ENCODE measurements at places on chromosomes 3 and 15.
A peak's percentile ranks its signal among the peaks of the same experiment; 100 is the strongest.

- no peak for DNase-seq
These were observed 238.5 kb upstream of the ROPN1 start for GRCh38 chr3:124230432-124230831.

DNA sequence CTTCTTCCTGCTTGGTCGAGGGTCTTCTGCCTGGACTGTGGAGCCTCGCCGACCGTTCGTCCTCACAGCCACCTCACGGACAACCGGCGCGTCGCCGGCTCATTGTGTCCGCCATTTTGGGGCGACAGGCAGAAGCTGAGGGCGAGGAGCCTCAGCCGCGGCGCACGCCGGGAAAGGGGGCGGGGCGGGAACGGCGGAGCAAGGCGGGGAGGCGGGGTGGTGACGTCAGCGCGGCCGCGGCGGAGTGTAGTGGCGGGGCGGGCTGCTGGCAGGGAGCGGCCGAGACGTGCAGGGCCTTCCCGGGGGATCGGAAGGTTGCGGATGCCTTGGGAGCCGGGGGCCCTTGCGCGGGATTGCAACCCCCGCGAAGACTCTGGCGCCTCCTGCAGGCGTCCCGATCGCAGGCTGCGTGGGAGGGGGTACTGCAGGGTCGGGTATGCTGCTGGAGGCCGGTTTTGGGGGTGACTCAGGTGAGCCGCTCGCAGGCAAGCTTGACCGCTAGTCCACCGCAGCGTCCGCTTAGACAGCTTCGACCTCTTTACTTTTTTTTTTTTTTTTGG lies at the start of gene WDR82:
Gene WDR82, minus strand, starts transcription at position 140 of the 560 bp plus-strand sequence. CDS start 288 bp downstream, outside the sequence.
- DNase-seq, result peak; percentile 97

DNA sequence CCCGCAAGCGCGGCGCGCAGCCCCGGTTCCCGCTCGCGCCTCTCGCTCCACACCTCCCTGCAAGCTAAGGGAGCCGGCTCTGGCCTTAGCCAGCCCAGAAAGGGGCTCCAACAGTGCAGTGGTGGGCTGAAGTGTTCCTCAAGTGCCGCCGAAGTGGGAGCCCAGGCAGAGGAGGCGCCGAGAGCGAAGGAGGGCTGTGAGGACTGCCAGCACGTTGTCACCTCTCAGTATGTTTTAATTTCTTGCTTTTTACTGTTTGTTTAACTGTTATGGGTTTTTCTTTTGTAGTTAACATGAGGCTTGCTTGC lies 1525.7 kb downstream of the SI start:
- no peak for DNase-seq

- DNase-seq, result no peak
These were observed 48.4 kb downstream of the ROPN1B start for GRCh38 chr3:126017362-126017761.

GRCh38 chr15:48131324-48131723 lies 10.5 kb downstream of the SLC24A5 start:
- DNase-seq, result no peak

DNA sequence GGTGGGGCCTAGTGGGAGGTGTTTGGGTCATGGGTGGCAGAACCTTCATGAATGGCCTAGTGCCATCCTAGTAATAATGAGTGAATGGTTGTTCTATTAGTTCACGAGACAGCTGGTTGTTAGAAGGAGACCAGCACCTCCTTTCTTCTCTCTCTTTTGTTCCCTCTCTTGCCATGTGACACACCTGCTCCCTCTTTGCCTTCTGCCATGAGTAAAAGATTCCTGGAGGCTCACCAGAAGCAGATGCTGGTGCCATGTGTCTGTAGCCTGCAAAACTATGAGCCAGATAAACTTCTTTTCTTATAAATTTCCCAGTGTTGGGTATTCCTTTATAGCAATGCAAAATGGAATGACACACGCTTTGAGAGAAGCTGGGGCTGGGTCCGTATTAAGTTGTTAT lies 89.0 kb upstream of the SLC4A7 start:
- no peak for DNase-seq

DNA sequence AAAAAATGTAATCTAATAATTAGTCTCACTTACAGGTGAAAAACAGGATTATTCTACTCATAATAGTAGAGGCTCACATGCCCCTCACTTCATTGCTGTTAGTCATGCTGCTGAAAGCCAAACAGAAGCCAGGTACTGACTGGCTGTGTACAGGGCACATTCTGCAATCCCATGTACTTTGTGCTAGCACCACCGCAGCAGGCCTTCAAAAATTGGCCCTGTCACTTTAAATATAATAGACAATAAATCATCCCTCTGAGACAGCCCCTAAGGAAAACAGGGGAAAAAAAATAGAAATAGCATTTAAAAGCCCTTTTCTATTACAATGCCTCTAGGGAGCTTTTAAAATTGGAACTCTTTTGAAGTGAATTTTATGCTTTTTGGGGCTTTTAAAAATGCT lies 723.8 kb downstream of the TUSC7 start:
- no peak for DNase-seq

DNA sequence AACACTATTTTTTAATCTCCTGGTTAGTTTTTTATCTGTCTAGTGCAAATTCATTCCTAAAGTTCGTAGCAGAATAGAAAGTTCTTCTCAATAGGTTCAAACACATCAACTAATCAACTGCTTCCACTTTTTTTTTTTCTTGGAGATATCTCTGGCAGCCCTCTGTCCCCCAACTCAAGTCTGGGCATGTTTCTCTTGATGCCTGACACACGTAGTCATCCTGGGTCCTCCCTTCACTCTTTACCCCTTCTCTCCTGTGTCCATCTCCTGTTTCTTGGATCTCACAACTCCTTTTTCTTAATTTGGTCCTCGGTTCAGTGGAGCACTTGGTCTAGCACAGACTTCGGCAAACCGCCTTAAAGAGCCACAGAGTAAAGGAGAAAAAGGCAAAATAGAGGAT lies 14.4 kb downstream of the TNFAIP8L3 start:
- no peak for DNase-seq

- DNase-seq, result no peak
These were observed 35.5 kb downstream of the CLSTN2 start for GRCh38 chr3:139970526-139970925.

GRCh38 chr15:68410466-68411342 lies 21.3 kb downstream of the ITGA11 start:
- DNase-seq, result peak; percentile 50

DNA sequence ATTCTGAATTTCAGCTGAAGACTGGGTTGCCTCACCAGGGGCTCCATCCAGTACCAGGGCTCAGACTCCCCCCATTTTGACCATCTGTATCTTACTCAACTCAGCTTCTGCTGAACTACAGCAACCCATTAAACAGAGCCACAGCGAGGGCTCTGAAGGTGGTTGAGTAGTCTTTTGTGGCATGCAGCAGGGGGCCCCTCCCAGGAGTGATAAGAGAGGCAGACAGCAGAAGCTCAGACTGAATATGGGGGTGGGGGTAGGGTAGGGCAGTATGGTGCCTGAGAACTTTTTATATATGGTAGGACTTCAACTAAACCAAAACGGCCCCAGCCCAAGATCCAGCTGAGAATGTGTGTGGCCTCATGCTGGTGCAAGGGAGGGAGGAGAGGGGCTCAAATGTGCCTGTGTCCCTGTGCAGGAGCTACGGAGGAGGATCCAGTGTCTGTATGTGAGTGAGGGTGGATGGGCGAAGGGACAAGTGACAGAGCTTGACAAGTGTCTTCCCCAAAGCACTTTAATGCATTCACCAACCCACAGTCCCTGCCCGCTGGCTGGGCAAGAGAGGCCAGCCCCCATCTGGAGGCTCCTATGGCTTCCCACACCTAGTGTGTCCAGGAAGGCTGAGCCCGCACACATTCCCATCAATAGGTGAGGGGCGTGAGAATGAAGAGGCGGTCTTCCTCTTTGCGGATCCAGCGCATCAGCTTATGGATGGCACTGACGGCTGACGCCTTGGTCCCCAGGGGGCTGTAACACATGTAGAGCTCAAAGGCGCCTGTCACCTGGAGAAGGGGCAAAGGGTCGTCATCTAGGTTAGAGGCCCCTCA lies 4.9 kb upstream of the MST1R start:
- DNase-seq, result no peak

DNA sequence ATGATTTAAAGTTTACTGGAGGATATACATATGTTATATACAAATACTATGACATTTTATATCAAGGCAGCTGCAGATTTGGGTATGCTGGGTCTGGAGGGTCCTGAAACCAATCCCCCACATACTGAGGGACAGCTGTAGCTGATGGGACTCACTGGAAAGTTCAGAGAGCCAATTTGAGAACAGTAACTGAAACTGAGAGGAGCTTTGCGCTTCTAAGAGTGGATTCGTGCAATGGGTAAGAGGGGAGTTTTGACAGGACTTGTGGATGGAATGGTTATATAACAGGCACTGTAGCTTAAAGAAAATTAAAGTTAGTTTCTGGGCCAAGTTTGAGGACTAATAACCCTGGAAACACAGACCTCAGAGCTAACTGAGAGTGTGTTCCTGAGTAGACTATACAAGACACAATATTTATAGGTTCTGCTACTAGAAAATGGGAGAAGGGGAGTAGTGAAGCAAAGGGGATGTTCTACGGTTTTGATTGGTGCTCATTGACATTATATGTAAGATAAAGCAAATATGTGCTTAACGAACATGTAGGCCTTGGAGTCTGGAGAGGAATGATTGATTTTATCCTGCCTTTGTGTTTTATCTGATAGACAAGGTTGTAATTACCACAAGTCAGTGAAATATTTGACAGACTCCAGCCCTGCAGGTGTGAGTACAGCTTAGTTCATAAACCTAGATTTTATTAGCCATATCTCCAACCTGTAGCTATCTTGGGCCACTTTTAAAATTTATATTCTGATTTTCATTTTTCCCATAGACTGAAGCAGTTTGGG lies 4.8 kb upstream of the ZMAT3 start:
- DNase-seq, result no peak

DNA sequence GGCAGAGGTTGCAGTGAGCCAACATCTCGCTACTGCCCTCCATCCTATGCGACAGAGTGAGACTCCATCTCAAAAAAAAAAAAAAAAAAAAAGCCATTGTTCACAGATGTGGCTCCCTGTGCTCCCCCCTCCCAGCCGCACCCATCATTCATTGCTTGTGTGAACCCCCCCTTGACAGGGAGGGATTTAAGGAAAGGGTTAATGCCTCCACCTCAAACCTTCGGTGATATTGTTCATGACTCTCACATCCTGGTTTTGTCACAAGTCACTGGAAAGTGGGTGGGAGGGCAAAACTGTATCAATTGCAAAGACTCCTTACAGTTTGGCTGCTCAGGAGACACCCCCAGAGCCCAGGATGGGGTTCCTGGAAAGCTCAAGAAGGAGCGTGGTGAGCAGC lies 7.7 kb downstream of the SLC6A6 start:
- no peak for DNase-seq

GRCh38 chr3:190840146-190840545 lies 22.3 kb downstream of the GMNC start:
- DNase-seq, result no peak

DNA sequence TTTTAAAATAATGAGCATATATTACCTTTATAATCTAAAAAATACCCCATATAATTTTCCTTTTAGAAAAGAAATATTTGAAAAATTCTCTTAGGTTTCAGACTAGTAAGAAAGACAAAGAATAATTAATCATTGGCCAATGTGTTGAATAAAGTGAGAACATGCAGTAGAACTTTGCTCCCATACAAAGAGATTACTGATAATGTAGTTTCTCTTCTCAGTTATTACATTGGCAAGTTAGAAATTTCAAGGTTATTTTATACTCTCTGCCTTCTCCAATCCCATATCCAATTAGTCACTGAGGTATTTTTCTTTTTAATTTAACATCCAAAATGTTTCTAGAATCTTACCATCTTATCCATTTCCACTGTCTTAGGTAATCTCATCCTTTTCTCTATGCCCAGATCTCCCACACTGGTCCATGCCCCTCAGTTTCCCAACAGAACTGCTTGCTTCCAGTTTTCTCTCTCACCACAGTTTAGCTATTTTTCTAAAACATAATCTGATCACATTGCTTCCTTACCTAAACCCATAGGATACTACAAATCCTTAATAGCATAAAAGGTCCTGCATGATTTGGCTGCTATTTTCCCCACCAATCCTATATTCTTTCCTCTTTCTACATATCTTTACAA lies 10.8 kb downstream of the XRN1 start:
- no peak for DNase-seq

- no peak for DNase-seq
These were observed 107.7 kb downstream of the WDR76 start for GRCh38 chr15:43934480-43934879.

DNA sequence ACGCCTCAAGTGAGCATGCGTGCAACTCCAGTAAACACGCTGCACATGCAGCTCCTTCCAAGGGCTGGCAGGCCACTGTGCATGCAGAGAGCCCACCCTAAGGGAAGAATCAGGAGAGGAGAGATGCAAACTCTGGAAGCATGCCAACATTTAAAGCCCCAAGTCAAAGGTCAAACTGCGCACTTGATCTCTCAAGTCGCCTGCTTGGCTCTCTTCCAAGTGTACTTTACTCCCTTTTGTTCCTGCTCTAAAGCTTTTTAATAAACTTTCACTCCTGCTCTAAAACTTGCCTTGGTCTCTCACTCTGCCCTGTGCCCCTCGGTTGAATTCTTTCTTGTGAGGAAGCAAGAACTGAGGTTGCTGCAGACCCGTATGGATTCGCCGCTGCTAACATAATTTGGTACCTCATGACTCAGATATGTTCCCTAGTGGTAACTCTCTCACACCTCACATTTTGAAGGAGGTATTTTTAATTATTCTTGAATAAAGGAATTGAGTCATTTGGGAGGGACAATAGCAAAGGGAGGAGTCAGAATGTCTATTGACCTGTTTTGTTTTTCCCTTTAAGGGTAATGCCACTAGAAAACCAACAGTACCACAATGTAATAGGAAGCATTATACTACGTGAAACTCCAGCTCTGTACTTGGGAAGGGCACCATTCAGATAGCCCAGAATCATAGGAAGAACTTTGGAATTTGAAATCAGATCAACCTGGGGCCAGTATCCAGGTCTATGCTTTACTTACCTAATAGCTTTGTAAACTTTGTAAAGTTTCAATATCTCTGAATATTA lies 19.6 kb upstream of the DGKG start:
- DNase-seq, result no peak

- DNase-seq, result no peak
These were observed 45.2 kb downstream of the ATP2B2 start for GRCh38 chr3:10459954-10460754.

DNA sequence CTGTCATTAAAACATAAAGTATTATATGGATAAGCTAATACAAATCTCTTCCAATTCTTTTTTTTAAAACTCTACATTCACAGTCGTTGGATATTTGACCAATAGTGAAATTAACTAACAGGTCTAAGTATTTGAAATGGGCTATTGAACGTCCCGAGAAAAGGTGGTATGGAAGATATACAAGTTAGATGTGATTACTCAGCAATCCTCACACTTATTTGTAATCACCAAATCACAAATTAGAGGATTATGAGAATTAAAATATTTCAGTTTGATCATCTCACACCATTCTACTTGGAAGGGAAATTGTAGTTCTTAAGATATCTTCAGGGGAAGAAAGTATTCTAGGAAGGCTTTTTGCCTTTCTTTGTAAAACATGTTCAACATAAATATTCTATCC lies 60.5 kb downstream of the GAP43 start:
- no peak for DNase-seq

- DNase-seq, result no peak
These were observed 26.6 kb downstream of the ACKR4 start for GRCh38 chr3:132623646-132624045.

DNA sequence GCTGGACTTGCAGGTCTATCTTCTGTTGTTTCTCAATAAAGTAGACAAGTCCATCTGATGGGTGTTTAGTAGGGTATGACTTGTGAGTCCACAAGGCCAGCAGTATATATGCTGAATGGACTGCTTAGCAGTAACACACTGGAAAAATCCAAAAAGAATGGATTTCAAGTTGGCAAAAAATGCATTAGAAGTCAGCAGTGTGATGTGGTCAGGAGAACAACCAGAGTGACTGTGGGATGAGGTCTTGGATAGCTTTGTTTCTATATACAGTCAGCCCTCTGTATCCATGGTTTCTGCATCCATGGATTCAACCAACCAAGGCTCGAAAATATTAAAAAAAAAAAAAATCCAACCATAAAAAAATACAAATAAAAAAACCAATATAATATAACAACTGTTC lies 55.8 kb downstream of the LPP start:
- DNase-seq, result no peak
